ENCODE measurements at places on chromosomes 1 and 21. TPM values are rescaled to one million over a fixed set of nuclear protein-coding genes. Genes with fewer than 3 reads are reported as not detected.

The ZNF695 gene
- total RNA-seq: 34.6 TPM

The DNAI4 gene
- 3.2 TPM for total RNA-seq

The RAB7B gene
- 0.22 TPM for total RNA-seq

- H3K27me3 ChIP-seq: no peaks in the 10 kb centered on the region
- no peaks in the 10 kb centered on the region for H3K36me3 ChIP-seq
- no peak overlapping the region for H3K4me3 ChIP-seq
- H3K27ac ChIP-seq: no peak overlapping the region
These were observed 252.1 kb upstream of the RAB4A start for GRCh38 chr1:229018674-229019295.
